Keratinocyte (primary cell): ENCODE measurements at places on chromosomes 11 and 22. TPM values are rescaled to one million over a fixed set of nuclear protein-coding genes. Genes with fewer than 3 reads are reported as not detected.

DNA sequence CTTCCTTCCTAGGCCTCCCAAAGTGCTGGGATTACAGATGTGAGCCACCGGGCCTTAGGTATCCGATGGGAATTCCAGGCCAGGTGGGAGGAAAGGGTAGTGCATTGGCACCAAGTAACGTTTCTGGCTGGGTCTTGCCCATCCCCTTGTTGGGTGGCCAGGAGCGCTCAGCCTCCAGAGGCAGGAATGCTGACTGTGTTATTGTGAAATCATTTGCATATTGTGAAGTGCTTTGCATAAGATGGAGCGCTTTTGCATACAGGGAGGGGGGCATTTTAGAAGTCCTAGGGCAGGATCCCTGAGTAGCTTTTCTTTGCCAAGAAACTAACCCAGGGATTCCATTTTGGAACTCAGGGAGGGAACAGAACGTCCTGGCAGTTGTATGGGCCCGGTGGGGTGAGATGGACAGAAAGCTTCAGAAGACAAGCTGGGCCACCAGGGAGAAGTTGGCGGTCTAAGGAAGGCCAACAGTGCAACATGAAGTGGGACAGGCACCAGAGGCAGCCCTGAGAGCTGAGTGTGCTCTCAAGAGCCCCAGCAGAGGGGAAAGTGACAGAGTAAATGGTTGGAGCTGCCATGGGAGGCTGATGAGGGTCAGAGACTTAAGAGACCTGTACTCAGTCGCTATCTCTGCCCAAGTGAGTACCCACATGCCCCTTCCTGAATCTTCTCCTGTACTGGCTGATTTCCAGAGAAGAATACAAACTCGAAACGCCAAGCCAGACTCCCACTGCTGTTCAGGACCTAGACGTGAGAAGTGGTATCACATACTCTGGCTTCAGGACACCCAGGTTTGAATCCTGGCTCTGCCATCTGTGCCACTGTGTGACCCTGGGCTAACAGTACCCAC lies 1.3 kb upstream of the SLC39A13 start:
- peak overlapping the region; percentile 60 for H3K4me3 ChIP-seq
- peak overlapping the region; percentile 95 for H3K27ac ChIP-seq
- DNase-seq = no peak
- no peaks in the 10 kb centered on the region for H3K27me3 ChIP-seq

- no peaks in the 10 kb centered on the region for H3K4me1 ChIP-seq
- H3K36me3 ChIP-seq = no peaks in the 10 kb centered on the region
- no peak for DNase-seq
Measured at GRCh38 chr22:44660051-44660830, 41.8 kb upstream of the PRR5 start.

GRCh38 chr11:11760838-11761237 lies 80.9 kb upstream of the USP47 start:
- H3K4me3 ChIP-seq = no peak overlapping the region
- H3K36me3 ChIP-seq = no peaks in the 10 kb centered on the region
- no peak overlapping the region for H3K27ac ChIP-seq
- DNase-seq = no peak
- H3K4me1 ChIP-seq = no peaks in the 10 kb centered on the region
- peaks cover 20% of the 10 kb centered on the region for H3K27me3 ChIP-seq

GRCh38 chr11:34501500-34501899 lies 12.1 kb downstream of the ELF5 start:
- H3K27ac ChIP-seq = no peak overlapping the region
- no peaks in the 10 kb centered on the region for H3K4me1 ChIP-seq
- no peak overlapping the region for H3K4me3 ChIP-seq

GRCh38 chr11:102289592-102289991 lies 27.7 kb upstream of the BIRC3 start:
- H3K27ac ChIP-seq = no peak overlapping the region
- H3K4me1 ChIP-seq = peaks cover 4% of the 10 kb centered on the region
- no peaks in the 10 kb centered on the region for H3K27me3 ChIP-seq
- H3K4me3 ChIP-seq = no peak overlapping the region
- H3K36me3 ChIP-seq = no peaks in the 10 kb centered on the region

Gene PAFAH1B2
- polyA plus RNA-seq = 66.0 to 101 TPM (median 76.4 TPM) in 3 replicates

- H3K4me1 ChIP-seq = no peaks in the 10 kb centered on the region
- no peak for DNase-seq
- no peak overlapping the region for H3K4me3 ChIP-seq
- H3K36me3 ChIP-seq = no peaks in the 10 kb centered on the region
Measured at GRCh38 chr22:32164075-32164860, 5.2 kb upstream of the C22orf42 start.

Gene TSPAN32
- not detected in 3 replicates for polyA plus RNA-seq

GRCh38 chr11:122847466-122847865 lies 9.2 kb downstream of the CRTAM start:
- H3K36me3 ChIP-seq = no peaks in the 10 kb centered on the region
- no peak overlapping the region for H3K27ac ChIP-seq
- peaks cover 13% of the 10 kb centered on the region for H3K4me1 ChIP-seq
- H3K27me3 ChIP-seq = no peaks in the 10 kb centered on the region

DNA sequence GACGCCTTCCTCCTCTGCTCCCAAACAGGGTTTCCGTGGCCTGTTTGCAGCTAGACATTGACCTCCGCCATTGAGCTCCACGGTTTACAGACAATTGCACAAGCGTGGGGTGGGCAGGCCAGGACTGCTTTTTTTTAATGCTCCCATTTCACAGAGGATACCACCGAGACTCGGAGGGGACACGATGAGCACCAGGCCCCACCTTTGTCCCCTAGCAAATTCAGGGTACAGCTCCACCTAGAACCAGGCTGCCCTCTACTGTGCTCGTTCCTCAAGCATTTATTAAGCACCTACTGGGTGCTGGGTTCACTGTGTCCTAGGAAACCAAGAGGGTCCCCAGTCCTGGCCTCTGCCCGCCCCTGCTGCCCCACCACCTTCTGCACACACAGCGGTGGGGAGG lies 12.2 kb downstream of the RASD2 start:
- H3K27ac ChIP-seq = no peak overlapping the region
- peaks cover 44% of the 10 kb centered on the region for H3K27me3 ChIP-seq
- no peaks in the 10 kb centered on the region for H3K4me1 ChIP-seq
- H3K36me3 ChIP-seq = no peaks in the 10 kb centered on the region
- H3K4me3 ChIP-seq = no peak overlapping the region

Gene BTBD10
- 45.6 to 76.0 TPM (median 66.5 TPM) in 3 replicates for polyA plus RNA-seq

DNA sequence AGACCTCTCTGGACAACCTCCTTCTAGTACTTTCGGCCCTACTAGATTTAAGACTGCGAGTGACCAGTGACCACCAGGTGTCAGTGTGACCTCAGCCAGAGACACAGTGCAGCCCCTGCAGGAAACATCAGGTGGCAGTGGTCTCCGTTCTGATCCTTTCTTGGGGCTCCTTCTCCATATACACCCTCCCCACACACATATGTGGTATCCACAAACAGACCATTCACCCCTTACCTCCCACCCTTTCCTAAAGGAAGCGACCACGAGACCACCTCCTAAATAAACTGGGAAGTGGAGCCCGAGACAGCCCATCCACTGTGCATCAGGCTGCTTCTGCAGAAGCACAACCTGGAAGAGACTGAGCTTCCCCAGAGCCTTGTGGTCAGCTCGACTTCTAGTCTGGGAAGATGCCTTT lies 38.5 kb upstream of the CYP2D6 start:
- peaks cover 6% of the 10 kb centered on the region for H3K4me1 ChIP-seq
- H3K36me3 ChIP-seq = peaks cover 29% of the 10 kb centered on the region
- H3K4me3 ChIP-seq = no peak overlapping the region

DNA sequence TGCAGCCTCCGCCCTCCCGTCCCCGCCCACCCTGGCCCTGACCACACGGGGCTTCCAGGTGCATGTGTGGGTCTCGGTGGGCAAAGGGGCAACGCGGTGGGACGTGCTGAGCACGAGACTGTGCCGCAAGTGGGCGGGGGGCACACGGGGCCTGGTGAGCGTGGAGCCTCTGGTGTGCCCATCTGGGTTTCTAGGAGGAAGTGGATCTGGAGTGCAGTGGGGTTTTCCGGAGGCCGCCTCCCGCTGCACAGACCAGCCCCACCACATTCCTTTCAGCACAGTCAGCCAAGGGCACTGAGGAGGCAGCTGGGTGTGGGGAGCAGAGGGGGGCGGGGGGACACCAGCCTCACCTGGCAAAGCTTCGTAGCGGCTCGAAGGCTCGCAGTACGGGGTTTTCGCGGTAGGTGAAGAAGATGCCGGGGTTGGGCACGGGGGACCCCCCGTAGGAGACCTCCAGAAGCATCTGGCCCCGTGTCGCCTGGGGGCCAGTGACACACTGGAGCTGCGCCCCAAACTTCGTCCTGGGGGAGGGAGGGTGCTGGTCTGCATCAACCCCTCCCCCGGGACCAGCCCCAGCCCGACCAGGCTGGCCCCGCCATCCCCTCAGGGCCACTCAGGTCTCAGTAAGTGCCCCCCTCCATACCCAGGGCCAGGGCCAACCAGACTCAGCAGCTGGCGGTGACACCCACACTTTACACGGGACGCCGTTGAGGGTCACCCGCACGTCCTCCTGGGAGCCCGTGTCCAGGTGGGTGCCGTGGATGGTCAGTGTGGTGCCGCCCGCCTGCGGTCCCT lies 12.4 kb upstream of the MAPK11 start:
- H3K27me3 ChIP-seq = no peaks in the 10 kb centered on the region
- peaks cover 18% of the 10 kb centered on the region for H3K4me1 ChIP-seq
- H3K27ac ChIP-seq = peak overlapping the region; percentile 70
- peak; percentile 71 for DNase-seq
- H3K36me3 ChIP-seq = peaks cover 32% of the 10 kb centered on the region

DNA sequence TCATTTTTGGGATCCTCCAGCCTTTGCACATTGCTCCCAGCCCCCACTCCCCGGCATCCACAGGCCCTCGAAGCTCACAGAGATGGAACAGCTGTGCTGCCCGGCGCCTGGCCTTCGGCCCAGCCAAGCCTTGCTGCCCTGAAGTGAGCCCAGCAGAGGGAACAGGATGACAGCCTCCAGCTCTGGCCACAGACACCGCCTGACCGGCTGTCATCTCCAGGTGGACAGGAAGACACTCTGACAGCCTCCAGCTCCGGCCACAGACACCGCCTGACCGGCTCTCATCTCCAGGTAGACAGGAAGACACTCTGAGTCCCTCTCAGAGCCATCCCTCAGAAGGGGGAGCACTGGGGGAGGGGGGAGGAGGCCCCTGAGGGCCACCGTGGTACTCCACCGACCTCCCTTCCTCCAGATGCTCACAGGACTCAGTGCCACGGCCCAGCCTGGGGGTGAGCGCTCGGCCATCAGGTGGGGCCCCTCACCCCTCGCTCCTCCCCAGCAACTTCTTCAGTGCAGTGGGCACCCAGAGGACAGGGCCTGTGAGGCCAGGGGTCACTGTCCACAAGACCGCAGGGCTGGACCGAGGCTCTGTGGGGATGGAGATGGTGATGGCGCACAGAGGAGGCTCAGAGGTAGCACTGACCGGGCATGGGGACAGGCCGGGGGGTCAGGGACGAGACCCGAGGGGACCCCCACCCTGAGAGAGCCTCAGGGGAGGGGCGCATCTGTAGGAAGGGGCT lies 58.6 kb downstream of the BRD1 start:
- peaks cover 3% of the 10 kb centered on the region for H3K36me3 ChIP-seq
- no peak for DNase-seq
- H3K27me3 ChIP-seq = no peaks in the 10 kb centered on the region

DNA sequence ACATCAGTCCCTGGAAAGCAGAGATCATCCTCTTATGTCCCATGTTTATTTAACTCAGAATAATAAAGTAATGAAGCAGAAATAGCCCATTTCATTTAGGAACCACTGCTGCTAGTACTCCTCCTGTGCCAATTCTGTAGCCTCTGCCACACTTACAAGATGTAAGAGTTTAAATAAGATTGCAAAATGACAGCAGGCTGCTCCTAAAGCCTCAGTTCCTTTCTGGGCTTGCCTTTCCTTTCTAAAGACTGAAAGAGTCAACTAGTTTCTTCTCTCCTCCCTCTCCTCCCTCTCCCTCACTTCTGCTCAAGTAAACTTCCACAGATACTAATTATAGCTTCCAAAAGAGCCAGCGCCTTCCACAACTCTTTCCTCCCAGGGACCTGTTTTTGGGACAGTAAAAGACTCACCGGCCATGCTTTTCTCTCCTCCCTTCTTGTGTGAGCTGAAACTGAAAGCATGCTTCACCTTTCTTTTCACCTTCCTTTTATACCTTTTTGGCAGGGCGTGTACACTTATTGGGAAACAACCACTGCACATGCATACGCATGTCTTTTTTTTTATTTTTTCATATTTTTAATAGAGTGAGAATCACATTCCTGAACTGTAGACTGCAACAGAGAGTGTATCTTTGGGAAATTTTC lies 26.1 kb upstream of the CARD16 start:
- peak overlapping the region; percentile 49 for H3K27ac ChIP-seq
- no peaks in the 10 kb centered on the region for H3K27me3 ChIP-seq
- peak overlapping the region; percentile 51 for H3K4me3 ChIP-seq
- peaks cover 11% of the 10 kb centered on the region for H3K4me1 ChIP-seq

Gene HBG1
- polyA plus RNA-seq = 0.30 to 0.31 TPM in 2 of 3 replicates, not detected in the other

DNA sequence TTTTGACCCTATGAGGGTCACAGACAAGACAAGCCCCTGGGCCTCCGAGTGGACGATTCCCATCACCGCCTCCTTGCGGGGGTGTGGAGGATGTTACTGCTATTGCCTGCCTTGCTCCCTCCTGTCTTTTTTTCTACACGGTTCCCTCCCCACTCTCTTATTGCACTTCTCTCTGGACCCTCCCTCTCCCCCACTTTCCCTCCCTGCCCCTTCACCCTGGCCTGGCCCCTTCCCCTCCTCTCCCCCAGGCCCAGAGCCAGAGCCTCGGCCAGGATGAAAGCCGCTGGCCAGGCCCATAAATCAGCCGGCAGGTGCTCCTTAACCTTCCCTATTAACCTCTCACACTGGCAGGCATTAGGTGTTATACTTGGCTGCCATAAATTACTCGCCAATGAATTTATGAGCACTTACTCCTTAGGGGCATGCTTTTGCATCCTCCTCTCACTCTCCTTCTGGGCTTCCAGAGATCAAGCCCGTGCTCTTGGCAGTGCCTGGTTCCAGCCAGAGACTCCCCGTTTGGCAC lies 18.3 kb upstream of the ALX4 start:
- H3K4me3 ChIP-seq = no peak overlapping the region
- H3K4me1 ChIP-seq = no peaks in the 10 kb centered on the region
- H3K27me3 ChIP-seq = peaks cover 74% of the 10 kb centered on the region

DNA sequence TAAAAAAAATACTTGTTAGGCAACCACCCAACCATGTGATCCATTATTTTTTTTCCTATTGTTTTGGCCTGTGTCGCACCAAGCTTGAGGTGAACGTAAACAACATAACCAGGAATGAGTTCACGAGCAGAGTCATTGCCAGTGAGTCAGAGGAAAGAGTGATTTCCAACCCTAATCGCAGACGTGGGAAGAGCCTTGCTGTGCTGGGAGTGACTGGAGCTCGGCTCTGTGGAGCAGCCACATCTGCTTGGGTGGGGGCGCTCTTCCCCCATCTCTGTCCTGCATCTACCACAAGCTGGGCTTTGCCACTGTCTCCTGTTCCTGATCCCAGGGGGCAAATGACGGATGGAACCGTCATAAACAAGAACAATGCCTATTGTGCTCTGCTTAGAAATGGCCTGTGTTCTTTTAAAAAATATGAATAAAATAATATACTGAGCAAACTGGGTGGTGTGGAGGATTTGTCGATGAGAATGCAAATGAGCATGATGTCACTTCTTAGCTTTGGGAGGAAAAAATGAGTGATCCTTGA lies 210.0 kb downstream of the KIRREL3 start:
- H3K36me3 ChIP-seq = no peaks in the 10 kb centered on the region
- no peaks in the 10 kb centered on the region for H3K4me1 ChIP-seq
- H3K27ac ChIP-seq = no peak overlapping the region
- no peaks in the 10 kb centered on the region for H3K27me3 ChIP-seq
- no peak for DNase-seq
